Activated T-helper 9 cell treated with anti-CD3 and anti-CD28 coated beads, Interleukin-2, amount 50 U/mL, for 16 hours (primary cell): ENCODE measurements at places on chromosomes 7 and 10.

GRCh38 chr10:26854524-26854923, 6.2 kb downstream of the ABI1 start:
- no peak for DNase-seq

- DNase-seq, result no peak
These were observed 112.5 kb downstream of the PRPF18 start for GRCh38 chr10:13699216-13699615.

DNA sequence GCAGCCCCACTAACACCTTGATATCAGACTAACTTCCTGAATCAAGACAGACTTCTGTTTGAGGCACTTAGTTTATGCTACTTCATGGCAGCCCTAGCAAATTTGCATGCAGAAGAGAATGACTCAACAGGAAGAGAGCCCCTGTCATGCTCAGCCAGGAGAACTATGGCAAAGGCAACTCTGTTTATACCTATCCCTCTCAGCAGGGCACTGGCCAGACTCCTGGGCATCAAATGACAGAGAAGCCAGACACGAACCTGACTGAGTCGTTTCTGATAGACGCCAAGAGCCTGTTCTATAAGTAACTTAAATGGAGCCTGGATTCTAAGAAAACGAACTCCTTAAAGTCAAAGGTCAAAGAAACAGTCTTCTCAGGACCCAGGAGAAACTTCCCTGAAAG, 50.9 kb upstream of the UNC5B start:
- DNase-seq, result no peak

- DNase-seq, result no peak
These were observed 739.5 kb downstream of the SORCS1 start for GRCh38 chr10:106424981-106425380.

DNA sequence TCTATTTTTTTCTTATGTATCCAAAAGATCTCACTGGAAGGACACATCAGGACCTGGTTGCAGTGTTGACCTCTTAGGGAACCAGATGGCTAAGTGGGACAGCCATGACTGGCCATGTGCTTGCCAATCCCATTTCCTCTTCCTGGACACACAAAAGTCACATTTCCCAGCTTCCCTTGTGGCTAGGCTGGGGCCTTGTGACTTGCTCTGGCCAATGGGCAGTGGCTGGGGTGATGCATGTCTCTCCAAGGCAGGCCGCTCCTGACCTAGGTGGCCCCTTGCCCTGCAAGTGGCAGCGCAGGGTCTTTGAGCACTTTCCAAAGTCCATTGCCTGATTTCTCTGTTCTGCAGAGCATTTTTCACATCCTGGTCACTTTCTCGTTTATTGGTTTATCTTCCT, 41.7 kb upstream of the HSPA12A start:
- no peak for DNase-seq

DNA sequence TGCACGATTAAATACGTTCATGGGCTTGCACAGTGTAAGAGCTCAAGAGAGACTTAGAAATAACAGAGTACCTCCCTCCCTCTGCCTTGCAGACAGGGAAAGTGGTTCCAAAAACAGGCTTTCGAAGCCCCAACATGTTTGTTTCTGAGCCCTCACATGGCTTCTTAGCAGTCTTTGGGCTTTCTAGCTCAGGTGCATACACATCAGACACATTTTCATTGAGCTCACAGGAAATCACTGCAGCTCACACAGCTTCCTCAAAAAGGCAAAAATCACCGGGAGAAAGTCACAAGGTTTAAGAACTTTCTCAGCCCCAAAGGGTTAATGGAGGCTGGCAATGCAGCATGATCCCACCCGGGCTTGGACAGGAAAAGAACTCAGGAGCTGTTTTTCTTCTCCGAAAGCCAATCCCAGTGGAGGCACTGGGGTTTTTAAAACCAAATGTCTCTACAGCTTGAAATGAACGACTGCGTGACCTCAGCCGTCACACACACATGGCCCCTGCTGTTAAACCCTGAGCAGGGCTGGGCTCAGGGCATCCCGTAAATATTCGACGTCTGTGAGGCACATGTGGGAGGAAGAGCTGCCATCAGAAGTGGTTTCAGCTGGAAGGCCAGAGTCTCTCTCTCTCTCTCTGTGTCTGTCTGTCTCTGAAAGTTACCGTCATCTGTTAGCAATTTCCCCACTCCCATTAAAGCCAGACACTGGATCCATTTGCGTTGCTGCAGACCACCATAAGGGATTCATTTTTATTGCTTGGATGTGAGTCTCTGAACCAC, 69.7 kb downstream of the CALML3 start:
- DNase-seq, result no peak

- no peak for DNase-seq
These were observed 9.9 kb downstream of the TASOR2 start for GRCh38 chr10:5694573-5694972.

DNA sequence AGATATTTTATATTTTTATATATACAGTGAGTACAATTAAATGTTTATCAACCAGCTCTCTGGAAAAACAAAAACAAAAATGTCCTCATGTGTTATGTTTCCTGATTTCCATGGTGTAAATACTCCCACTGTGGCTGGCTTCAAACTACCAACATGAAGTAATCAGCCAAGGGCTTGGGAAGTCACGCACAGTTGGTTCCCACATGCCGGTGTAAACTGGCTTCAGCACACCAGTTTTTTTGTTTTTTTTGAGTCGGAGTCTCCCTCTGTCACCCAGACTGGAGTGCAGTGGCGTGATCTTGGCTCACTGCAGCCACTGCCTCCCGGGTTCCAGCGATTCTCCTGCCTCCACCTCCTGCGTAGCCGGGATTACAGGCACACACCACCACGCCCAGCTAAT, 11.8 kb downstream of the OSBPL3 start:
- DNase-seq, result no peak

GRCh38 chr10:93702210-93703001, at the start of gene FRA10AC1:
FRA10AC1 (minus strand) TSS chr10:93702592; CDS start chr10:93700106, 2,486 bp downstream.
- DNase-seq, result peak; percentile 81
